Dermis microvascular lymphatic vessel endothelial cell (primary cell): ENCODE measurements at places on chromosomes 12 and 14.

- no peak for DNase-seq
Observed at GRCh38 chr12:40586823-40587222, 105.4 kb upstream of the CNTN1 start.

DNA sequence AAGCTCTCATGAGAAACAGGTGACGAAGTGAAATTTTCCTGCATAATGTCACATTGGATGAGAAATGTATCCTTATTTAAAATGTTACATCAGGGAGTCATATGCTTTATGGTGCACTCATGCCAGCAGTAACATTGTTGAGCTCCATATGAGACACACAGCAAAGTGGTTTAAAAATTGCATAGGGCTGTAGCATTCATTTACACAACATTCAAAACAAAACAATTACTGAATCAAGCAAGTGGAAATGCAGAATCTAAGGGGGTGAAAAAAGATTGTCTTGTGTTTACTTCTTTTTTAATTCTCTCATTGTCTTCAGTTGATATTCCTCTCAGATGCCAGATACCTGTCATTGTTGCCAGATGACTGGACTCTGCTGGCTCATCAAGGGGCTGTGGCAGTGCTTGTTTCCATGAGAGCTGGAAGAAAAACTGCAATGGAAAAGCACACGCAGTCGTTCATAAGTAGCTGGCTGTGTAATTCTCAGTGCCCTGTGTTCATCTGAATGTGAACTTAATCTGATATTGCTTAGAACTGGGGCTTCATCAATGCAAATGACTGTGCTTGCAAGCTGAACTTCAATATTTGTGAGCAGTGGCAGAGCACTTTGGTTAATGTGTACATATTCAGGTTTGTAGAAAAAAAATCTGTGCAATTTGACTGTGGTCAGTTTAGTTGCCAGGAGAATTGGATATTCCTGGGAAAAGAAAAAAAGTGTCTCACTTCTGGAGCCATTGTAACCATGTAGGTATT is 305.6 kb downstream of the RAD51B start:
- peak; percentile 72 for DNase-seq

DNA sequence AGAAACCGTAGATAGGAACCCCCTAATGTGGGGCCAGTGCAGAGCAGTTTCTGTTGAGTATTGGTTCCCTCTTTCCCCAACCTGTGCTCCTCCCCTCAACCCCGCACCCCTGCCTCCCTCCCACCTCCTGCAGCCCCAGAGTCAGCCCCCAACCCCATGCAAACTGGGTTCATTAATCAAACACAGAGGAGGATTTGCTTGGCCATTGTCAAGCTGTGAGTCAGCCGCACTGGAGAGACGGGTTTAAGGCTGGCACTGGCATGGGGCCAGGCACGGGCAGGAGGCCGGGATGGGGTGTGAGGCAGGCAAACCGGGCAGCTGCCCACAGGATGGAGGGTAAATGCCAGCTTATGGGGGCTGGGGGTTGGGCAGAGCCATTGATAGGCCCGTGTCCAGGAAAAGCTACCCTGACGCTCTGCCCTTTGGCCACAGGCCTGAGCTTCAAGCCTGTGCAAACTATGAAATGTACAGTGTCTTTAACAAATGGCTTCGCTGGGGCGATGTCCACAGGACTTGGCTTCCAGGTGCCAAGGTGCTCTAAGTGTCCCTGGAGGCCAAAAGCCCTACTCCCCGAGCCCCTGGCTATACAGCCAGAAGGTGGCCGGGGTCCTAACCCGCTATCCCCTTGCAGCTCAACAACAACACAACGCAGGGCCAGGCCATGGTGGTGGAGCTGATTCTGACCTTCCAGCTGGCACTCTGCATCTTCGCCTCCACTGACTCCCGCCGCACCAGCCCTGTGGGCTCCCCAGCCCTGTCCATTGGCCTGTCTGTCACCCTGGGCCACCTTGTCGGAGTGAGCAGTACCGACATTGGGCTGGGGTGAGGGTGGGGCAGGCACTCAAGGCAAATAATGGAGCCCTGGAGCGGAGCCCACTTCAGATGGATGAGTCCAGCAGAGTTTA is 1.4 kb downstream of the AQP5 start:
- DNase-seq: no peak

GRCh38 chr14:74820288-74820687 is 55.7 kb downstream of the PROX2 start:
- DNase-seq: no peak

GRCh38 chr12:80766897-80767296 is 50.2 kb downstream of the MYF5 start:
- DNase-seq: no peak

DNA sequence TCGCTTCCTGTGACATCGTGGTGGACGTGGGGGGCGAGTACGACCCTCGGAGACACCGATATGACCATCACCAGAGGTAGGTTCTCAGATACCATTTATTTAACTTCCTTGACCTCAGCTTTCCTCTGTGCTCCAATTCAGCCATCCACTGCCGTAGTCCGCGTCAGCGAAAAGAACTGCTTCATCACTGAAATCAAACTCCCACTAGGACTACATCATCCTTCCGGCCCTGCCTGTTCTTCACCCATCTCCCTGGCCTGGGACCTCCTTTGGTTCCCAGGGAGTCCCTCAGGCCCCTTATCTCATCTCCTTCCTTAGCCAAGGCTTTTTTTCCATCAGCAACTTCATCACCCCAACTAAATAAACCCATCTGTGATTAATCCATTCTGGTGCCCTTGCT is 692 bp downstream of the MYG1 start:
- peak; percentile 21 for DNase-seq

DNA sequence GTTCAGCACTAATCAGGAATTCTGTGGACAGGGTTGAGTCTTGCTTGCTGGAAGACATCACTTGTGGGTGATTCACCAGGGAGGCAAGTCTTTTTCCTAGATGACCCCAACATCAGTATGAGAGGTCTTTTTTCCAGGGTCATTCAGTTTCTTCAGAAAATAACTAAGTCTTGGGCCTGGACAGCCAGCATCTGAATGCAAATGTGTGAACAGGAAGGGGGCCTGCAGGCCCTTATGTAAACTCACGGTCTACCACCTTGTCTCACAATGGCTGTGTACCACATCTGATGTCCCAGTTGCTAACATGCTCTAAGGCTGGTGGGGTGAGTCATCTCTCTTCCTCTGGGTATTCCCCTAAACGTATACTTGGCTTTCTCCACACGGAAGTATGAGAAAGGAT is 79.2 kb downstream of the HECTD4 start:
- DNase-seq: peak; percentile 3

DNA sequence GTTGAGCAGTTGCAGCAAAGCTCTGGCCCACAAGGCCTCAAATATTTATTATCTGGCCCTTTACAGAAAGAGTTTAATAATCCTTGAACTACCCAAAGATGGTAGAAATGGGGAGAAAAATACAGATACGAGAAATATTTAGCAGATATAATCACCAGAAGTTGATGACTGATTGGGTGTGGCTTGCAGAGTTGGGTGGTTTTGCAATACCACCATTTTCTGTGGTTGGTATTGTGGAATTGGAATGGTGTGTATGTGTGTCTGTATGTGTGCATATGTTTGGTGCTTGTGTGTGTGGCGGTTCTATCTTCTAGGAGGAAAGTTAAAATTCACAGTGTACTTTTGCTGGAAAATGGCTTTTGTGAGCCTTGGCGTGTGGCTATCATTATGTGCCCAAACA is 85.4 kb upstream of the MANSC4 start:
- no peak for DNase-seq

GRCh38 chr14:76771437-76771980 is 10.2 kb downstream of the VASH1 start:
- DNase-seq: no peak

GRCh38 chr12:12891881-12892355 is 556 bp downstream of the GPRC5A start:
- no peak for DNase-seq

- no peak for DNase-seq
Observed at GRCh38 chr14:26820572-26820971, 222.7 kb upstream of the NOVA1 start.

- no peak for DNase-seq
Observed at GRCh38 chr14:70871001-70871400, 36.3 kb upstream of the PCNX1 start.

- no peak for DNase-seq
Observed at GRCh38 chr12:3206536-3207072, 129.4 kb downstream of the TSPAN9 start.

- no peak for DNase-seq
Observed at GRCh38 chr12:22284871-22285270, 49.6 kb downstream of the ST8SIA1 start.

DNA sequence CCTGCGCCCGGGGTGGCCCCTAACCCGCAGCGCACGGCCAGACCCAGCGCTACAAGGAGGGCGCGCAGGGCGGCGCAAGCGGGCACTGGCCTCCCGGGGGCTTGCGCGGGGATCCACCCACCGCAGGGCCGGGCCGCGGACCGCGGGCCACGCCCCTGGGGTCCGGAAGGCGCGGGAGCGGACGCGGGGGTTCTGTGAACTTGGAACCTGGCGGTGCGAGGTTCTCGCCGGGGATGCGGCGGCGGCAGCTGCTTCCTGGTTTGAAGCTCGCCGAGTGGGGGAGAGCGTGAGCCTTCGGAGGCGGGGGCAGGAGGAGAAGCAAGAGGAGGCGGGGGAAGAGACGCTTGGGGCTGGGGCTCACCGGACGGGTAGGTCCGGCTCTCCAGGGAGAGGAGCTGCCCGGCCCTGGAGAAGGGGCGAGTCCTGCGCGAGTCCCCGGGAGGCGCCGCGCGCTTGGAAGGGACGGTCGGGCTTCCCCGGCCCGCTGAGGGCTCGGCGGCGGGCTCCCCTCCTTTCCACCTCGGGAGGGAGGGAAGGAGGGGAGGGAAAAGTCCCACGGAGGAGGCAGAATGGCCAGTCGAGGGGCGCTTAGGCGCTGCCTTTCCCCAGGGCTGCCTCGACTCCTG is at the start of gene PRKCH:
Gene PRKCH (plus strand): TSS at position 195 of the 626 bp plus-strand sequence. CDS start 523 bp downstream, outside the sequence.
- DNase-seq: peak; percentile 93

- no peak for DNase-seq
Observed at GRCh38 chr12:53200458-53201176, 6.4 kb downstream of the ITGB7 start.

DNA sequence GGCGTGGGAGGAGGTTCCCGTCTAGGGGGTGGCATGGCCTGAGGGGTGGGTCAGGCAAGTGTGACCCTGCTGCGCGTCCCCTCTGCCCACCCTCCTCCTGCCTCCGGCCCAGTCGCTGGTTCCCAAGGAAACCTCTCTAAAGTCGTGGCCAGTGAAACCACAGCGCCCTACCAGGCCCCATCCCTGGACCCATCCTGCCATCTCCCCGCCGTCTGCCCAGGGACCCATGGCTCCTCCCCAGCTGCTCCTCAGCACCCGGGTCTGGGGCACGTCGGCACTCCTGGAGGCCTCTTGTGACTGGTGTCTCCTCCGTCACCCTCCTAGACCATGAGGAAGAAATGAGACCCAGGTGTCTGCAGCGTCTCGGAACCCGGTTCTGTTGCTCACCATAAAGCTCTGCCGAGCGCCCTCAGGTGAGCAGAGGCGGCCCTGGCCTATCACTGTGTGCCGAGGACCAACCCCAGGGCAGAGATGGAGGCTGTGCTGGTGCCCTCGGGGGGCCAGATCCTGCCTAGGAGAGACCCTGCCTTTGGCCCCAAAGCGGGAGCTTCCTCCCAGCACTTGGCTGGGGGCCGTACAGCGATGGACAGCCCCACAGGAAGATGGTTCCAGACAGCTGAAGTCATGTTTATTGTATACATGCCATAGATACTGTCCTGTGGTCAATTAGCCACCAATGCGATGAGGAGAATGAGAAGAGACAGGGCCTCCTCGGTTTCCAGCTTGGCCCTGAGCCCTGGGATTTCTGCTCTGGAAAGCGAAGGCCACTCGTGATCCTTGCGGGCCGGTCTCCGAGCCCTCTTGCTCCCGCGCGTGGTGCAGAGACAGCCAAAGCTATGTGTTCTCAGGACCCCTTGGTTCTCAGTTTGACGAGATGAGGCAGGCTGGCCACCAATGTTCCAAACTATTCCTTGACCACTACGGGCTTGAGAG is 222.5 kb upstream of the RTL1 start:
- DNase-seq: no peak

GRCh38 chr14:96160076-96160912 is 44.3 kb upstream of the BDKRB2 start:
- DNase-seq: no peak

DNA sequence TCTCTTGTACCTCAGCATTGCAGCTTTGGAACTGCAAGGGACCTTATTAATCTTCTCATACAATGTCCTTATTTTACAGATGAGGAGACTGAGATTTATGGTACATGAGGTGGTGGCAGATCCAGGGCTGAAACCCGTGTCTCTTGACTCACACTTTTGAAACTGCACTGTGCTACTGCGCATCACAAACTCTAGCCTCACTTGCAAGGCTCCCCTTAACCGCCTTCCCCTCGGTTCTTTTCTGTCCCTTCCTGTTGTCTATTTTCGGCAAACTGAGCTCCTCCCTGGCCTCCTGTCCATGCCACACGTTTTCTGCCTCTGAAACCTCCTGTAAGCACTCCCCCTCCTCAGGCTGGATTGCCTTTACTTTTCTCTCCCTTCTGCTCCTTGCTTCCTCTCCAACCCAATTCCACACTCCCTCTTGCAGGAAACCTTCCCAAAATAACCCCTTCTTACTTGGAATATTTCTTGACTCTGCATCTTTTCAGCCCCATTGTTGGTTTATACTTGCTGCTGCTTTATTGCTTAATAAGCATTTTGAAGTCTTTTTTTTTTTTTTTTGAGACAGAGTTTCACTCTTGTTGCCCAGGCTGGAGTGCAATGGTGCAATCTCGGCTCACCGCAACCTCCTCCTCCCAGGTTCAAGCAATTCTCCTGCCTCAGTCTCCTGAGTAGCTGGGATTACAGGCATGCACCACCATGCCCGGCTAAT is 72.4 kb upstream of the CISTR start:
- no peak for DNase-seq

GRCh38 chr12:88952562-88952942 is 372.3 kb upstream of the KITLG start:
- peak; percentile 56 for DNase-seq

DNA sequence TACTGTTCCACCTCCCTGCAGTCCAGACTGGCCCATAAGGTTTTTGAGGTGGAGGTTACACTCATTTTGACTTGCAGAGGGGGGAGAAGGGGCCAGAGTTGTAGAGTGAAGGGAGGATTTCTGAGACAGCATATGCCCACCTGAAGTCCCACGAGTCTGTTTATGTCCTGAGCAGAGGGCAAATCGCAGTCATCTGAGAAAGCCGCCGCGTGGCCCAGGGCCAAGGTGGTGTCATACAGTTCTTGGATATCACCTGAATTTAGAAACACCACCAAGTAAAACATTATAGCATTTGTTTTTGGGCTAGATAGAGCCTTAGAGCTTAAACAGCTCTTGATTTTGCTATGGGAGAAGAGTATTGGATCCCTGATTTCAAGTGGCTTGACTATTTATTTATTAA is 30.9 kb downstream of the TDG start:
- no peak for DNase-seq
